ENCODE measurements at places on chromosomes 5 and 9.

DNA sequence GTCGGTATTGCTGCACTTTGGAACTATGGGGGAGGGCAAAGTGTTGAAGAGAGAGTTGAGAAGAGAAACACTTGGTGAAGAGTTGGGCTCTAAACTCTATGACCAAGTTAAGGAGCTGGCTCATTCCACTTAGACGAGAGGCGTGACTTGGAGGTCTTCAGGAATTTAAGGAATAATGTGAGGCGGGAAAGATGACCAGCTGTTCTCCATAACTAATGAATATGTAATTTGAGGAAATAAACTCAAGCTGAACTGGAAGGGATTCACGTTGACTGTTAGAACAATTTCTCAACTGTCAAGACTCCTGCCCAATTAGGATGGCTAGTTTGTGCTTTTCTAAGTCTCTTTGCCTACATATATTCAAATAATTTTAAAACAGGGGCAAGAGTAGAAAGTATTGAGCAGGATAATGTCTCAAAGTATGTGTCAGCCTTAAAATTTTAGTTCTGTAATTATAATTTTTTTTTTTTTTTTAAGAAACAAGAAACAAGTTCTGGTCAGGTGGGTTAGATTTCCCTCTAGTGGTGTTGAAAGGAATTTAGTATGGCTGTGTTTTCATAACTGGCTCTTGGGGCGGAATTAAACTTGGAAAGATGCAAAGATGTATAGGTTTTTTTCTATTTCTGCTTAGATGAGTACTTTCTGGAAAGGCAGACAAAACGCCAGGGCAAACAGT lies 33.4 kb downstream of the TMEM252 start:
- no peak for DNase-seq

DNA sequence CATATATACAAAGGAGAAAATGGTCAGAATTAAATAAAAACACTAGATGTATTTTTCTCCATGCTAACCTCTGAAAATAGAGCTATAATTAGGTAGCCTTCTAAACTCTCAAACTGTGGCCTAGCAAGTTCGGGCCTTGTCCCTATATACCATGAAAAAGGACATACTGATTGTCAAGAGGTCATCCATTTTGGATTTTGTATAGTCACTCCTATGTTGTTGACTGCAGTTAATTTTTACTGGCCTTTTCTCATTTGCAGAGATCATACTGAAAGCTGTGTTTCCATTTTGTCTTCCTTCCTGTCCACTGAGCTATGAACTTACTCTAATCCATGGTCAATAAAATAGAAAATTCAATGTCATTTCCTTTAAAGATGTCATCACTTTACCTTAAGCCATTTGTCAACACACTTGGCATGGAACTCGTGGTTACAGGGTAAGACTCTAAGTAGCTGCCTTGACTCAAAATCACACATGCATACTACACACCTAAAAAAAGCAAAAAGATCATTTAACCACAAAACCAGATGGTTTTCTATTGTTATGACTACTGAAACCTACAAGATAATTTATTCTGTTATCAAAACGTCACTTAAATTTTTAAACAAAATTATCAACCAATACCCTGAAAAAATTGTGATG lies 58.0 kb downstream of the RNF38 start:
- DNase-seq, result no peak

GRCh38 chr5:142873831-142874230 lies 103.7 kb downstream of the ARHGAP26 start:
- no peak for DNase-seq

DNA sequence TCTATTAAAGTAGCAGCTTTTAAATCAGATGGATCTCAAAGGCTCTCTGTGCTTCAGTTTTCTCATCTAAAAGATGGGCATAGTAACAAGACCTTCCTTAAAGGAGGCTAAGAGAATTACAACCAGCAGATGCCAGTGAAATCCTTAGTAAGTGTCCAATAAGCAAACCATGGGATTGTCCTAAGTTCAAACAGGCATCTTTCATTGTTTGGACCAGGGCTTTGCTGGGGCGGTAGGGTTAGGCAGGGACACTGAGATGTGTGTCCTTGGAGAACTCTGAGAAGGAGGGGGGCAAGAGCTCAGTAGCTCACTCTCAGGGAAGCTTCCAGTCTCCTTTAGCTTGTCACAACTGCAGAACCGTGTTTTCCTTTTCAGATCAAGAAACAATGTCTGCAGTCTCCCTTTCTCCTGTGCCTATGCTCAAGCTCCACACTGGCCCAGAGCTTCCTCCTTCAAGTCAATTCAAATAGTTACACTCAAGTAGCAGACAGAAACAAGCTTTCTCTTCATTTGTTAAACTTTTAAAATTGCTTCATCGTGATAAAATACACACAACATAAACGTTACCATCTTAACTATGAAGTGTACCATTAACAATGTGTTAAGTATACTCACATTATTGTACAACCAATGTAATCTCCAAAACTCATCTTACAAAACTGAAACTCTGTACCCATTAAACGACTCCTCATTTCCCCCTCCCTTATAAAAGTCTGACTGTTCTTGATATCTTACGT lies 216.2 kb downstream of the PIK3R1 start:
- DNase-seq, result no peak

- DNase-seq, result no peak
Observed at GRCh38 chr9:37371565-37372464, 50.7 kb upstream of the GRHPR start.

- DNase-seq, result no peak
Observed at GRCh38 chr5:15117688-15118087, 246.1 kb upstream of the ANKH start.

DNA sequence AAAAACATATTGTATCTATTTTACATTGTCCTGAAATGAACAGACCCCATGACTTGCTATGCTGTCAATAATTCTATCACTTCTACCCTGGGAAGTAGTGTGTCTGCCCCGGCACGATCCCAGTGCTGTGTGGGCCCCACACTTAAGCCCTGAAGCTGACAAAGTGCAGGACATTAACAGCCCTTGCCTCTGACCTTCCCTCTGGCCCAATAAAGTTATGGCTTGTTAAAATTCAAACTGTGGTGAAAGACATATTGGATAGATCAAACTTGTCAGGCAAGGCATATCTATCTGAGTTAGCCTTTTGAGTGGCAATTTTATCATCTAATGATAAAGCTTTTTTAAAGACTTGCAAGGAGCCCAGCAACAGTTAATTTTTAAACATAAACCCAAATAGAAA lies 229.2 kb downstream of the SPOCK1 start:
- no peak for DNase-seq

- DNase-seq, result no peak
Observed at GRCh38 chr9:125431741-125432271, 170.2 kb downstream of the GAPVD1 start.

GRCh38 chr9:128153947-128154695 lies 4.9 kb downstream of the LCN2 start:
- DNase-seq, result no peak

Data from stimulated activated CD4-positive, alpha-beta T cell treated with anti-CD3 and anti-CD28 coated beads, Interleukin-2, amount 100 ng/mL, for 24 hours (primary cell).